ENCODE measurements at places on chromosomes 1 and 21. TPM values are rescaled to one million over a fixed set of nuclear protein-coding genes. Genes with fewer than 3 reads are reported as not detected.

Gene HMCN1
- 0.02 TPM for total RNA-seq

Gene RGS2
- 10.7 TPM for total RNA-seq

Gene DRAM2
- 27.8 TPM for total RNA-seq

Gene PAQR6
- total RNA-seq, result 1.9 TPM

DNA sequence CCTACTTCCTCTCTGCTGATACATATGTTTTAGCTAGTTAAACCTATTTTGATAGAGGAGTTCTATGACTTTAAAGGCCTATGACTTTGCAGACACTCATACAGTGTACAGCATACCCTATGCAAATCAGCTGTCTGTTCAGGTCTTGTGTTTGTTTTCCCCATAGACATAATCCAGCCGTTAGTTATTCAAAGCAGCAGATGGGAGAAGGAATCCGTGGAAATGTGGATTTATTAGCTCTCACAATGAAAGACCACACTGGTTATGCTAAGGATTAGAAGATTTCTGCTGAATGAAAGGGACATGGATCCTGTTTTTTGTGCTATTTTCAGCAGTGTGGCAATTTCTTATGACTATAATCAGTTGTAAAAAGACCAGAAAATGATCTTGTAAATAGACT lies 59.8 kb downstream of the MAST2 start:
- DNase-seq, result no peak

GRCh38 chr1:200346700-200347099 lies 63.1 kb downstream of the ZNF281 start:
- DNase-seq, result no peak

DNA sequence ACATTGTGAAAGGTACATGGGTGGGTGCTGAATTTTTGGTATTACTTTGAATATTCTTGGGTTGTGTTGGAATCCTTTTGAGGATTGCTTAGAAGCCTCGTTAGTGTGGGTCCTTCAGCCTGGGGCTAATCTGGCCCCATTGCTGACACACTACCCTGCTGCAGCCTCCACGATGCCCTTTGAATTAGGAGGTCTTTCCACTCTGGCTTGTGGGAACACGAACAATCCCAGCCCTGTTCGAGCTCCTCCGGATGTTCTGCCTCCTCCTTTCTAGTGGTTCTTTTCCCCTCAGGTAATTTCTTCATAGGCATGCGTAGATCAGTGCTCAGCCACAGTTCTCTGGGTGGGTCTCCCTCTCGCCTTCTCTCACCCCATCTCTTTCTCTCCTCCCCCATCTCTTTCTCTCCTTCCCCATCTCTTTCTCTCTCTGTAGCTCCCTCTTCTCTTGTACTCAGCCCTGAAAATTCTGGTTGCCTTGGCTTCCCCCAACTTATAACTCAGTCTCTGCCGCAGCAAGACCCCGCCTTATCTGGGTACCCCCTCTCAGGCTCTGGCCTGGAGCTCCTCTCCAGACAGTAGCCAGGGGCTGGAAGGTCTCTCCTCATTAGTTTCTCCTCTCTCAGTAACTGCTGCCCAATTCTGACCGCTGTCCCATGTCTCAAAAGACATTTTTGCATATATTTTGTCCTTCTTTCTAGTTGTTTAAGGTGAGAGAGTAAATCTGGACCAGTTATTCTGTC lies 46.0 kb upstream of the SLC19A1 start:
- DNase-seq, result no peak

DNA sequence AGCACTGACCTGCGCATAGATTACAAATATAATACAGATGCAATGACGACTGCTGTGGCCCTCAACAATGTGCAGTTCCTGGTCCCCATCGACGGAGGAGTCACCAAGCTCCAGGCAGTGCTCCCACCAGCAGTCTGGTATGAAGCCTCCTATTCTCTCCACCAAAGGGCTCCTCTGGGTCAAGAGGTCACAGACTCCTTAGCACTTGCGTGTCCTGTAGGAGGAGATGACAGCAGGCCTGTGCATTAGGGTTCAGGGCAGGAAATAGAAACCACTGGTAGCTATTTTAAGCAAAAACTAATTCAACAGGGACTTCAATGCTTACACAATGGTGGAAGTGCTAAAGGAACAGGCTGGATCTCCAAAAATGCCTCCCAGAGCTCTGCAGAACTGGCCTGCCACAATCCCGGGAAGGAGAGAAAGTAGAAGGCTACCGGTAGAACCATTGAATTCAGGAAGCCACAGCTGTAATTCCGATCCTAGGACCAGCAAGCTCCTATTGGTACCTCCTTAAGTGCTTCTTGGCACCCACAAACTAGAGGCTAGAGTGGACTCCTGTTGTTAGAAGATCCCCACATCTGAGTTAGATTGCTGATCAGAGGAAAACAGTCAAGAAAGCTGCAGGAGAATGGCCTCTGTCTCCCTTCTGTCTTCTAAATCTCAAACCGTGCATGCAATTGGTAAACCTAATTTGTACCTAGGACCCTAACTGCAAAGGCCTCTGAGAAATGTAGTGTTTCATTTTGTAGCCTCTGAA lies 12.7 kb upstream of the DYNLT5 start:
- DNase-seq, result no peak
